Stimulated activated CD4-positive, alpha-beta T cell treated with anti-CD3 and anti-CD28 coated beads, Interleukin-1b, Interleukin-23, amount 100 ng/mL, for 1 hour (primary cell): ENCODE measurements at places on chromosomes 2 and 18.

DNA sequence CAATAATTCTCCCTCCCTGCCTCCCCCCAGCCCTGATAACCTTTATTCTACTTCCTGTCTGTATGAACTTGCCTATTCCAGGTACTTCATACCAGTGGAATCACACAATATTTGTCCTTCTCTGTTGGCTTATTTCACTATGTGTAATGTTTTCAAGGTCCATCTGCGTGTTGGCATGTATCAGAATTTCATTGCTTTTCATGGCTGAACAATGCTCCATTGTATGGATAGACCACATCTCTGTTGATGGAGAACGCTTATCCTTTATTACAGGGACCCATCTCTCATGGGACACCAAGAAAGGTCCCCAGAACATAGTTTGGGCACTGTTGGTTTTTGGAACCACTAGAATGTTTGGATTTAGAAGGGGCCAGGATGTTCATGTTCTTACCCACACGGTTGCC, 40.2 kb downstream of the ATOH8 start:
- no peak for DNase-seq

DNA sequence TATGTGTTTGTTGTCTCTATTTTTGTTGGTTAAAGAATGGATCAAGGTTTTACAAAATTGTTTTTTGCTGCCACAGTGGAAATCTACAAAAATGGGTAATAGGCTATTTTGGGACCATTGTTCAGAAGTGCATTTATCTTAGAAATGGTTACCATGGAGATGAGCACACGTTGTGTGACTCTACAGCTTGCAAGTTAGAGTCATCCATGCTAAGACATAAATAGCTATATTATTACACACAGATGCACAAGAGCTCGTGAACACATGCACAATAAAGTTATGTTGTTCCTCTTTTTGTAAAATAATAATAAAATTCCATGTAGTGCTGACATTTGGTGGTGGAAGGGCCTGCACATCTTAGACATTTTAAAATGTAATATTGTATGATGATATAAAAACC, 15.5 kb upstream of the DUSP19 start:
- DNase-seq: no peak

DNA sequence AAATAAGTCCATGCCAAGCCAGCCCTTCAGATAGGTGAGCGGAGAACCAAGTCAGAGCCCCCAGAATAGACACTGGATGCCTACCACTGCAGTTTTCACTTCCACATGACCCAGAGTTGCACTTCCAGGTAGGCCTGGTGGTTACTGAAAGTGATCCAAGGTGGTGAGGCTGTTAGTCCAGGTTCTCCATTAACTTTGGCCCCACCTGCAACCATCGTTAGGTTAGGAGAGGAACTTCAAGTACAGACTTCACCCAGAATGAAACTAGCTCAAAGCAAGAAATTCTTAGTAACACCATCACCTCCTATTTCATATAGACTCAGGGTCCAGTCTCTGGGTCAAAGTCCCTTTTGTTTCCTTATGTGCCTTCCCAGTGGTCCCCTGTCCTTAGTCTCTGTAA, 293.1 kb upstream of the ID2 start:
- no peak for DNase-seq

- DNase-seq: no peak
Measured at GRCh38 chr2:161173541-161174194, 13.4 kb downstream of the TANK start.

- DNase-seq: no peak
Measured at GRCh38 chr2:14677039-14677438, 44.5 kb downstream of the LRATD1 start.

DNA sequence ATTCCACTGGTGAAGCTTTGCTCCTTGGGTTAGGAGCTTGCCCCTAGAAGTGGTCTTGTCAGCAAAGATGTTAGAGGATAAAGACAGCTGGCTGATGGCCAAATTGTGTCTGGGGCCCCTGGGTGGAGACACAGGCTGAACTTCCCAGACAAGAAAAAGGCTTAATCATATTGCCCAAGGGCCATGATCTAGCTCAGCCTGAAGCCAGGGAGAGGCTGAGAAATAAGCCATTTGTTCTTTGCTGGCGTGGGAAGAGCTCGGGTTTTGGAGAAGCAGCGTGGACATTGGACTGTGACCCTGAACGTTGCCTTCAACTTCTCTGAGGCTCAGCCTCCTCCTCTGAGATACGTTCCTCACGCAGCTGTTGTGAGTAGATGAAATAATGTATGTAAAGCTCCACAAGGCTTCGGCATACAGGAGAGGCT, 153.0 kb downstream of the ZFP36L2 start:
- DNase-seq: no peak

- no peak for DNase-seq
Measured at GRCh38 chr18:60358516-60358915, 14.1 kb downstream of the MC4R start.

- DNase-seq: no peak
Measured at GRCh38 chr2:44886414-44886813, 55.1 kb upstream of the SIX3 start.

GRCh38 chr2:175805442-175806124, 196.5 kb downstream of the LNPK start:
- no peak for DNase-seq
